GM03348 (cell line): ENCODE measurements at places on chromosomes 6 and 20.

- DNase-seq = no peak
These were observed 145.3 kb downstream of the KHDC1L start for GRCh38 chr6:73079978-73080377.

DNA sequence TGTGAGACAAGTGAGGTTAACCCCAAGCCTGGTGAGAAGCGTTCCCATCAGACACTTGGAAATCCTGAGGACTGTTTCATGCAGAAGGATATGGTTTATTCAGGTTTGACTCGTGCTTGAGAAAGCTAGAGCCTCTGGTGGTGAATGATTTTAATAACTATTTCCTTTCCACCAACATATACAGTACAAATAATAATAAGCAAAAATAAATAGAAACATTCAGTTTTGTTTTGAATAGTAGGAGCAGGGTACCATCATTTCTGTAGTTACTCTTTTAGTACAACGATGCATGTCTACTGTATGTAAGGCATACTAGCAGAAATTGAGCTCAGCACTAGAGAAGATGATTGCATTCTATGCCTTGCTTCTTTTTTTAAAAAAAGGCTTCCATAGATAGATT lies 33.5 kb downstream of the PLG start:
- DNase-seq = peak; percentile 7

DNA sequence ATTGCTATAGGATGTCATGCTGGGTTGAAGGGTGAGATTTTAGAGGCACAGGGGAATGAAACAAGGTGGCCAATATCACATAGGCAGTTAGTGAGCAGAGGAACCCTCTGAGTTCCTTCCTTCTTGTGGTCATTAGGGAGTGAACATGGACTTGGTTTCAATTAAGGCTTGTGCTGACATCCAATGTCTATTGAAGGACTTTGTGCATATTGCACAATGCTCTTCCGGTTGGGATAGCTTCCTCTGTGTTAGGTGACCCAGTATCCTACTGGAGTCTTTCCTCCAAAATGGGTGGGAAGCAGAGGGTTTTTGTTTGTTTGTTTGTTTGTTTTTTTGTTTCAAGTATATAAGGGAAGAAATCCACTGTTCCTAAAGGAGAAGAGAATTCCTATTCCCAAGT lies 98.5 kb downstream of the HDGFL1 start:
- no peak for DNase-seq

DNA sequence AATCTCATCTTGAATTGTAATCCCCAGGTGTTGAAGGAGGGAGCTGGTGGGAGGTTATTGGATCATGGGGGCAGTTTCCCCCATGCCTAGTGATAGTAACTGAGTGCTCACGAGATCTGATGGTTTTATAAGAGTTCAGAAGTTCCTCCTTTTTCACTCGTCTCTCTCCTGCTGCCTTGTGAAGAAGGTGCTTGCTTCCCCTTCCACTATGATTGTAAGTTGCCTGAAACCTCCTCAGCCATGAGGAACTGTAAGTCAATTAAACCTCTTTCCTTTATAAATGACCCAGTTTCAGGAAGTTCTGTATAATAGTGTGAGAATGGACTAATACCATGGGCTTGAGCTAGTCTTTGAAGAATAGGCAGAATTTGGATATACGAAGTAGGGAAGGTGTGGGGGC lies 113.9 kb downstream of the RIN2 start:
- no peak for DNase-seq

DNA sequence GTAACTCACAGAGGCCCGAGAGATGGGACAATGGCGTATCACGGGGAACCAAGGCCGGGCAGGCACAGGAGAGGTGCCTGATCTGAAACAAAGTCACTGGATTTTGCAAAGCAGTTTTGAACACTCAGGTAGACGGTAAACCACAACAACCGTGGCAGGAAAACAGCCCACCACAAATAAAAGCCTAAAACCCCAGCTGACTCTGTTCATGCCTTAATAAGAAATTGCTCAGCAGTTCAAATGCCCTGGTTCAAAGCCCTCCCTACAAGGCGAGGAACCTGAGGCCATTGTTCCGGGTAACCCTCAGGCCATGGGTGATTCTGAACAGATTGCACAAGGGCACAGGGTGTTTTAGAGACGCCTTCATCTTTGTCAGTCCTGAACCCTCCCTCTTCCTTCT lies 114.2 kb downstream of the MAP3K7 start:
- no peak for DNase-seq

DNA sequence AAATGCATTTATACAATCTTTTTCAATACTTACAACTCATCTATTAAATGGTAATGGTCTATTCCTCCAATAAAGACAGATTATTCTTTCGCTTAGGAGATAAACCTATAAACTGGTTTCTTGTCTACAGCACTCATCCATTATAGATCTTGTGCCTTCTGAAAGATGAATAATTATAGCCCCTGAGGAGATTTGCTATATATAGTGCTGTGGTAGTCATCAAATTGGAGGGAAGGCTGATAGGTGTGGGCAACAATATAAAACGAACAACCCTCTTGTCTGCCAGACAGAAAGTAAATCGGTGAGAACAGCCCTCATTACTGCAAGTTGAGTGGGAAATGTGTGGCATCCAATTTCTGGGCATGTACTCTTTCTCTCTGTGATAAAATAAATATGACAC lies 292.5 kb upstream of the CNR1 start:
- no peak for DNase-seq

DNA sequence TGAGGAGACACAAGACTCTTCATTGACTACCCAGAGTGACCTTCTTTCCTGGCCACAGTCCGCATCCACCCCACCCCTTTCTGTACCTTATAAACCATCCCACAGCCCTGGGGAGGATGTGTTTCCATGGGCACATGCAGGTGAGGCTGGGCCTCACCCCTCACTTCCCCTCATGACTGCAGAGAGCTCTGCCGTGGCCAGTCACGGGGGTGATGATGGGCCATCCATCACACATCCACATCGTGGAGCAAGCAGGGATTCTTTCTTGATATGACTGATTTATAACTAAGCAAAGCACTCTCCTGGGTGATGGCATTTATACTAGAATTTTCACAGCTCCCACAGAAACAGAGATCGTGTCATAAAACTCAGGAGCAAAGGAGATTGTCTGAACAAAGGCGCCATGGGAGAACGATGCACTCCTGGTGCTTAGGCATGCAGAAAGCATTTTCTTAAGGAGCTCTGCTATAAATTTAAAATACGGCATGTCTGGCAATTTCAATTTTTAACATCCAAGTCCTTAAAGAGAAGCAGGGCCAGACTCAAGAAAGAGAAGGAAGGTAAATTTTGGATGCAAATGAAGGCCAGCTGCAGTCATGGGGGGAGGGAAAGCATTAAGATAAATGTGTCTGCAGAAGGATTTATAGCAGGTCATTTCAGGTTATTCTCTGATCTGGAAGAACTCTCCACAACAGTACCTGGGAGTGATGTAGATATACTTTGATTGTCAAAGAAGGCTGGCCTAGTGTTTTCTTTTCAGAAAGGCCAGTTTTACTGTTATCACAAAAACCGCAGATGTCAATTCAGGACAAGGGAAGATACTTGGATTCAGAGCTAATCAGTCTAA lies 777.0 kb downstream of the C6orf118 start:
- DNase-seq = no peak
